ENCODE measurements at places on chromosomes 12 and 14. TPM values are rescaled to one million over a fixed set of nuclear protein-coding genes. Genes with fewer than 3 reads are reported as not detected.

GRCh38 chr14:41875116-41875515 lies 268.4 kb downstream of the LRFN5 start:
- no peak for DNase-seq

- DNase-seq = no peak
Observed at GRCh38 chr12:50542448-50542847, 37.7 kb downstream of the DIP2B start.

- no peak for DNase-seq
Observed at GRCh38 chr12:126742241-126742641, 1524.7 kb upstream of the TMEM132C start.

Gene GPR132
- polyA plus RNA-seq = 8.4 TPM

DNA sequence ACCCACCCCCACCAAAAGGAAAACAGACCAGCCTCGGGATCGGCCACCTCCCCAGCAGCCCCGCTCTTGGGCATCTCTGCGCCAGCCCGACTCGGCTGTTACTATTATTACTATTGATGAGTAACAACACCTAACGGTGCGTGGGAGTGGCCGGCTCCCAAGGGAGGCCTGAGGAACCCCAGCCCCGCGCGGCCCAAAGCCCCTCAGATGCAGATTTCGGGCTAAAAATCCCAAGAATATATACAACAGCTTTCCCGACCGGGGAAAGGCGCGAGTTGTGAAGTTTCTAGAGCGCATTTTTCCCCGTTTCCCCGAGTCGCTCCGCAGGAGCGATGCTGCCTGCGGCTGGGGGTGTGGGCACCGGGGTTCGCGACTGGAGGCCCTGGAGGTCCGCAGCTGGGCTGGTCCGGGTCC lies 565 bp downstream of the NT5DC3 start:
- DNase-seq = no peak

Gene PROX2
- polyA plus RNA-seq = 0.01 TPM

Gene RNASE2
- polyA plus RNA-seq = 3.1 TPM

GRCh38 chr12:119373001-119373400 lies 38.5 kb downstream of the CCDC60 start:
- DNase-seq = no peak

DNA sequence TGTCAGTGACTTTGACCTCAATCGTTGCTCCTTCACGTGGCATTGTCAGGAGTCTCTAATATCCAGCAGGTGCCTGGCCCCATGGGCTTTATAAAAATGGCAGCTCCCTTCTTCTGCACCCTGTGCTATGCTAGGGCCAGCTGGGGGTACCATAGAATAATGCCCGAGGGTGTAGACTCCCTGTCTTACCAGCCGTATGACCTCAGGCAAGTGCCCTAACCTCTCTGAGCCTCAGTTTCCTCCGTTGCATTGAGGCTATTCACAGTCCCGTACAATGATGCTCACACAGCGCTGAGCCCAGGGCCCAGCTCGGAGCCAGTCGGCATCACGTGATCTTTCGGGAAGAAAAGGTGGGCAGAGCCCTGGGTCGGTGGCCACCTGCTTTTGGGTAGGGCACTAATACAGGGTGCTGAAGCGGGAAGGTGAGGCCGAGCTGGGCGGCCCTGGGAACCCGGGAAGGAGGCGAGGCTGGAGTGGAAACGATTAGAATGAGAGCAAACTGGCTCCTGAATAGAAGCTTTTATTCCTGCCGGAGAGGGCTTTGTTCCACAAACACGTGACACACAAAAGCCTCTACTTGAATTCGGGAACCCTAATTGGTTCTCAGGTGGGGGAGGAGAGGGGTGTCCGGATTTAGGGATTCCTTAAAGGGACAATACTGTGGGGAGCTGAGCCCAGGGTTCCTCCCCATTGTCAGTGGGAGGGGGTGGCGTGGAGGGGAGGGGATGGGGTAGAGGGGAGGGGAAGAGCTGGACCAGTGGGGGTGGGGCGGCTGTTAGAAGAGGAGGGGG lies 19.9 kb upstream of the MSI1 start:
- no peak for DNase-seq

DNA sequence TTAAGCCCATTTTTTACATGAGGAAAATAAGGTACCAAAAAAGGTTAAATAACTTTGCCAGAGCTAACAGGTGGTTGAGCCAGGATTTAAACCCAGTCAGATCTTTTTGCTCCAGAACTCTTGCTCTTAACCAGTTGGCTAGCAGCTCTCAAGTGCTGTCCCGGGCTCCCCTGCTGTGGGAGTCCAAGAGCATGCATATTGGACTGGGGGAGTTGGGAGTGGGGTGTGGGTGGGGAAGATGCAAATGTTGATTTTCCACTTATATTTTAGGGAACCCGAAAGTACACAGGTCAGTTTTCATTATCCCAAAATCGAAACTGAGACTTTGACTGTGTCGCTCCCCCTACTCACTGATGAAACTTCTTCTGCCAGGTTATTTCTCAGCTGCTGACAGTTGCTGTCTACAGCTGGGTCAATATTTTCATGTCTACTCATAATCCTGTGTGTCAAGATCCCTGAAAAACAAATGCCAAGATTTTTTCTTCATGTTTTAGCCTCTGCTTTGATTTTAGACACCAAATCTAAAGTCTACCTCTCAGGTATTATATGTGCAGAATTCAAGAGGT lies 172.3 kb upstream of the TMPO start:
- no peak for DNase-seq

Gene TRHDE
- 0.42 TPM for polyA plus RNA-seq

Gene POLE2
- 5.5 TPM for polyA plus RNA-seq

- no peak for DNase-seq
Observed at GRCh38 chr14:103480595-103480994, 42.0 kb downstream of the CKB start.

DNA sequence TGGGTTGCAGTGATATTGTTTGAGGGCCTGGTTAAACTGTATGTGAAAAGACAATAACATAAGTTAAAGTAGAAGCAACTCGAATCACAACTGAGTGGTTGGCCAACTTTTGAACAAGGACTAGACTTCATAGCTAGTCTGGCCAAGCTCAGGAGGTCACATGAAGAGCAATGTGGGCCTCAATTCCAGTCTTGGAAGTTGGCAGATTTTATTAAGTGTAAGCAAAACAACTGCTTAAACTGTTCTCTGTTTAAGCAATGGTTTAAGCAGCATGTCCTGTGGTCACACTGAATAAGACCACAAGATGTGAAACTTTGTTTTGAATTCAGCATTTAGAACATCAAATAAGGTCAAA lies 100.4 kb downstream of the TMTC3 start:
- no peak for DNase-seq

GRCh38 chr12:81245907-81246570 lies 168.2 kb downstream of the ACSS3 start:
- DNase-seq = no peak

- DNase-seq = peak; percentile 66
Observed at GRCh38 chr12:92242907-92243306, 97.3 kb upstream of the BTG1 start.

- DNase-seq = no peak
Observed at GRCh38 chr14:87756661-87757060, 236.3 kb downstream of the GALC start.

GRCh38 chr14:79420725-79421124 lies 790.6 kb downstream of the DIO2 start:
- no peak for DNase-seq

GRCh38 chr12:76688631-76689030 lies 75.3 kb upstream of the ZDHHC17 start:
- no peak for DNase-seq

Gene NELL2
- 5.2 TPM for polyA plus RNA-seq

- DNase-seq = no peak
Observed at GRCh38 chr14:100746326-100746725, 19.6 kb downstream of the DLK1 start.

GRCh38 chr12:40446385-40446784 lies 221.6 kb downstream of the LRRK2 start:
- no peak for DNase-seq

DNA sequence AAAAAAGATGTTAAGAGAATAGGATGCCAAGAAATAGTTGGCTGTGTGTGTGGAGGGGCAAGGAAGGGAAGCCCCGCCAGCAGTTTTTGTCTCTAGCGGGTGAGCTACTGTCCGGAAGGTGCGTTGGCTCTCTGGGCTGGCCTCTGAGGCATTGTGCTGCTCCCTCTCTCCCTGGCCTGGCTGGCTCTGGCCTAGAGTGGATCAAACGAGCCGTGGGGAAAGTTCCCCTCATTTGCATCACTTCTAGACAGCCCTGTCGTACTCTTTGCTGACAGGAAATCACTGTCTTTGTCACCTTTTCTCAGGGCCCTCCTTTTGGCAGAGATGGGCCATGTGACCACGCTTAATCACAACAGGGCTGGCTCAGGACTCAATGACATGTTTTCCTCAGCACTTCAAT lies 236.1 kb upstream of the NPAS3 start:
- DNase-seq = peak; percentile 76

DNA sequence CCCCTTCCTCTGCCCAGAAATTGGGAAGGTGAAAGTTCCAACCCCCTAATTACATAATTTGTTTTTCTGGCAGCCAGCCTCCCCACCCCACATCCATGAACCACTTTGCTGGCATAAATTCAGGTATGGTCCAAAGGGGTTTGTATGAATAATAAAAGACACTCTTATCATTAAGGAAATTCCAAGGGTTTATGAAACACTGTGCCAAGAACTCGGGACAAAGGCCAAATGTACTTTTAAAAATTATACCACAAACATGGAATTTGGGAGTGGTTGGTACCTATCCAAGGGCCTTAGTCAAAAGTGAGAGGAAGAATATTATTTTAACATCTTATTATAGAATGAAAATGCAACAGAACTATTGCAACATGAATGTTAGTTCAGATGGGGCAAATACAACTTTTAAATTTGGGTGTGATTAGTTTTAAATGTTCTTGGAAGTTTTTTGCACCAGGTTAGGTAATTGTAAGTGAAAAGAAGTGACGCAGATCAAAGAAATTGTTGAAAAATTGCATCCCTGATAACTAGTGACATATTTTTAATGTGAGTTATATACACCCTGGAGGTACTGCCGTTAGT lies 217.8 kb downstream of the TMEM117 start:
- DNase-seq = no peak

GRCh38 chr14:20388159-20388558 lies 25.1 kb downstream of the TEP1 start:
- no peak for DNase-seq

- DNase-seq = no peak
Observed at GRCh38 chr12:130680451-130680990, 35.6 kb downstream of the RIMBP2 start.

DNA sequence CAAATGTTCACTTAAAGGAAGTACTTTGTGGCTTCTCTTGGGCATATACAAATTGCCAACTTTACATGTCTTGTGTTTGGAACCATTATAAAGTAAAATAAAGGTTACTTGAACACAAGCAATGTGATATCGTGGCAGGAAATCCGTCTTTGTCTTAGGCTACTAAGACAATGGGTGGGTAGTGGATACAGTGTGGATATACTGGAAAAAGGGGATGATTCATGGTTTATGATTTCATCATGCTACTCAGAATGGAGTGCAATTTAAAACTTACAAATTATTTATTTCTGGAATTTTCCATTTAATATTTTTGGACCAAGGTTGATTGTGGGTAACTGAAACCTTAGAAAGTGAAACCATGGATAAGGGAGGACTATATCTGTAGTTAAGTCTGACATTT lies 48.4 kb downstream of the MYRFL start:
- DNase-seq = no peak

Gene MEG3
- polyA plus RNA-seq = 18.0 TPM

- peak; percentile 96 for DNase-seq
Observed at GRCh38 chr12:6229224-6230218, 29.3 kb downstream of the CD9 start.

DNA sequence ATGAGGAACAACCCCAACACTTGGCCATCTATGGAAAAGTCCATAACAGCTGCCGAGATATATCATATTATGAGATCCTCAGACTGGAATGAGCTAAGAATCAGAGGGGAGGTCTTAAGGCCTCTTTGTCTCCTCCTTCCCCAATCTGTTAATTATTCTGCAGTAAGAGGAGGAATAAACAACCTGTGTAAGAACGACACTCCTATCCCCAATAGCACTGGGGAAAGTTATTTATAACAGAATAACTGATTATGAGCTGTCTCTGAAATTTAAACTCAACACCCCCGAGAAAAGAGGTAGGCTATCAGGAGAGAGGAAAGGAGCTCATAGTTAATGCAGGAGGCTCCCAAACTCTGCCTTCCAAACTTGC lies 68.0 kb downstream of the NIN start:
- DNase-seq = no peak

Gene TIMELESS
- polyA plus RNA-seq = 1.8 TPM

Gene CCDC88C
- polyA plus RNA-seq = 14.4 TPM

- DNase-seq = no peak
Observed at GRCh38 chr14:34776611-34777010, 62.2 kb upstream of the CFL2 start.

Gene CACNA2D4
- 5.8 TPM for polyA plus RNA-seq

GRCh38 chr14:88023658-88024187 lies 18.8 kb downstream of the GPR65 start:
- DNase-seq = no peak

GRCh38 chr14:92955381-92955780 lies 32.4 kb downstream of the CHGA start:
- DNase-seq = no peak

- no peak for DNase-seq
Observed at GRCh38 chr12:43407816-43408645, 144.0 kb downstream of the ADAMTS20 start.

Gene PTCSC3
- polyA plus RNA-seq = not detected

Gene RAB35
- polyA plus RNA-seq = 43.0 TPM

DNA sequence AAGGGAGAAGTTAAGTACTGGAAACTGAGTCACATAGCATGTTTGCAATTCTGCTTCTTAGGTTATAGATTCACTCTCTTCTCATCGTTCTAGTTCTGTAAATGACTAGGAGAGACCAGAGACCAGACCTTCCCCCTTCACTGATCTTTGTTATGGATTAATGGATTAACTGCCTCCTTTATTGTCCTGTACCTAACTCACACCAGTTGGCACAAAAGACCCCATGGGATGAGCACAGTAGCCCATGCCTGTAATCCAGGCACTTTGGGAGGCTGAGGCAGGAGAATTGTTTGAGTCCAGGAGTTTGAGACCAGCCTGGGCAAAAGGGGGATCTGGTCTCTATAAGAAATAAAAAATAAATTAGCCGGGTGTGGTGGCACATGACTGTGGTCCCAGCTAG lies 20.8 kb downstream of the BCAT1 start:
- no peak for DNase-seq
